ENCODE measurements at places on chromosomes 5 and 9.

DNA sequence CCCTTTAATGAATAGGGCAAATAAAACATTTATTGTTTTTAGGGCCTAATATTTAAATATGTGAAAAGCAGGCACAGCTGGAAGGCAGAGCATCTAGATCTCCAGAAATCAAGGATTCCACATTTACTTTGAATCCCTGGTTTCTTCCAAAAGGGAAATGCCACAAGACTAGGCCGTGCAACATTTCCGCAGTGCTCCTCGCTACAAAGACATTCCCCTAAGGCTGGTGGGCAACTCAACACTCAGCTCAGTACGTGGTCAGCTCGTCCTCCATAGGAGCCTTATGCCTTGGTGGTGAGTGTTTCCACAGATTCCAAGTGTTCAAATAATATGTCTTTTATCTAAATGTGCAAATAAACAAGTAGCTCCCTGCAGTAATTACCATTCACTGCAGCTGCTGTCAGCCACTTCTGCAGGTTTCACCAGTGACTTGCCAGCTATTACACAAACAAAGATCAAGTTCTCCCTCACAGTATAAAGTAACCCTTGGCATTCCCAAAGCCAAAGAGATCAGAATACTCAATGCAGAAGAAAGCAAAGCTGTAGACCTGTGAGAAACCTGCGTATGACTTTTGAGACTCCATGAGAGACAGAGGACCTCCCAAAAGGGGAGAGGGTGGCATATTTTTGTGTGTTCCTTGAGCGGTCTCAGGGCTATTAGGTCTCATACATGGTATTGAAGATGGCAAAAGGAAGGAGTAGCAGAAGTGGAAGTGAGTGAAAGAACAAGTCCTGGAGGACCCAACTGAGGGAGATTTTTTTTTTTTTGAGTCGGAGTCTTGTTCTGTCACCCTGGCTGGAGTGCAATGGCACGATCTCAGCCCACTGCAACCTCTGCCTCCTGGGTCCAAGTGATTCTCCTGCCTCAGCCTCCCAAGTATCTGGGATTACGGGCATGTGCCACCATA is 38.0 kb upstream of the TENT2 start:
- DNase-seq, result no peak

- DNase-seq, result no peak
Measured at GRCh38 chr5:174202996-174203395, 157.5 kb downstream of the NSG2 start.

GRCh38 chr9:75639971-75640610 is 250.4 kb upstream of the PCSK5 start:
- DNase-seq, result no peak

GRCh38 chr5:103472265-103472664 is 90.3 kb downstream of the NUDT12 start:
- DNase-seq, result no peak

DNA sequence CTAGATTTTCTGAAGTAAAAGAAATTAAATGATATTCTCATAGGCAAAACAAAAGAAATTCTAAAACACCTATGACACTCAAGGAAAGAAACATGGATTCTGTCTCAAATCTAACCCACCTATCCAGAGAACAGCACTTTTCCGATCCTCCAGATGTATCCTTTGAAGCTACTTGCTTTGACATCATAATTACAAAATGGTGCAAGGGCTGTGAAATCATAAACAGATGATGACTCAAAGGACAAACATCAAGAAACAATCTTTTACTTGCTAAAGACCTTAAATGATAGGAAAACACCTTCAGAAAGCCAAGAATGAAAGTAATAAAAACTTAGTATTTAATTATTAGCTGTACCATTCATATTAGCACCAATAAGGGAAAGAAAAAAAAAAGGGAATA is 202.6 kb downstream of the DENND1A start:
- DNase-seq, result no peak

DNA sequence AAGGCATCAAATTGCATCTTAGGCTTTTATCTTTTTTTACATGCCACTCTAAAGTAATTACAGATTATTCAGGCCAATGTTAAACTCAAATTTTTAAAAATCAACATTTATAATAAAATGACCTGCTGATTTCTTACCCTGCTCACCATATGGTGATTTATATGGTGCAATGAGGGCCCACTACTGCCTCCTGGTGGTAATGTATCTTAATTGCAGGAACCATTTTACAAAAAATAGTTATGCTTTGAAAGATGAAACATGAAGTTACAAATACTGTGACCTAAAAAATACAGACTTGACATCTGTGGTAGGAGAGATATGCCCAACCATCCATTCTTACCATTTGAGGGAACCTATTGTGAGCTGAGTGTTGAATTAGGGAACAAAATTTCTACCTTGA is 292.6 kb upstream of the TAS2R1 start:
- no peak for DNase-seq

DNA sequence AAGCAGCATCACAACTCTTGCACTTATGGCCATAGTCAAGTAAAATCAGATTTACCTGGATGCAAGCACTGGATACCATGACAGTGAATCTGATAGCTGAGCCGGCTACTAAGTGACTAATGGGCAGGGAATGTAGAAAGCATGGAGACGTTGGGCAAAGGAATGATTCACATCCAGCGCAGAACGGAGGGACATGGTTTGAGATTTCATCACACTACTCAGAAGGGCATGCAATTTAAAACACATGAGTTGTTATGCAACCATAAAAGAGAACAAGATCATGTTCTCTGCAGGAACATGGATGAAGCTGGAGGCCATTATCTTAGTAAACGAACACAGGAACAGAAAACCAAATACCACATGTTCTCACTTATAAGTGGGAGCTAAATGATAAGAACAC is 169.1 kb upstream of the PIK3R1 start:
- peak; percentile 98 for DNase-seq

- no peak for DNase-seq
Measured at GRCh38 chr9:99012957-99013512, 69.3 kb downstream of the COL15A1 start.

DNA sequence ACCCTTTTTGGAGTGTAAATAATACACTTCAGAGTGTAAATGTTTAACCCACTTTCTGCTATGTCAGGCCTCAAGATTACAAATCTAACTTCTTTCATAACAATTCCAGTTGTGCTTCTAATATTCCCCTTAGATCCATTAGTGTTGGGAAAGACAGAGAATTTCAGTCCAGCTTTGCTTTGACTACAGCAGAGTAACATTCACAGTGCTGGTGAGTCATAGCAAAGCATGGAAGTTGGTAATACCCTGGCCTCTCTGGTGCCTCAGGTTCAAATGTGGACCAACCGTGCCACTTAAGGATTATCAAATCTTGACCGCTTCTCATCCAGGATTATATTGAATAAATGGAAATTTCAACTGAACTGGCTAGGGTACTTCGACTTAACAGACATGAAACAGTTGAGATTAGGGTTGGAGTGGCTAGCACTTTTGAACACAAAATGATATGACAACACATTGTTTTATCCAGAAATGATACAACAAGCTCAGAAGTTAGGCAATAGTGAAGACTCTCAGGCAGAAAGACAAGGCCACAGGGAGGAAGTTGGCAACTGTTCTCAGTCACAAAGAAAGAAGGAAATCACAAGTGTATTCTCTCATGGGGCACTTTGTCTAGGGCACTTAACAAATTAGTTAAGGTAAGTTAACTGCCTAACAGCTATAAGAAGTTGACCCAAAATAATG is 24.4 kb upstream of the RASA1 start:
- peak; percentile 77 for DNase-seq

DNA sequence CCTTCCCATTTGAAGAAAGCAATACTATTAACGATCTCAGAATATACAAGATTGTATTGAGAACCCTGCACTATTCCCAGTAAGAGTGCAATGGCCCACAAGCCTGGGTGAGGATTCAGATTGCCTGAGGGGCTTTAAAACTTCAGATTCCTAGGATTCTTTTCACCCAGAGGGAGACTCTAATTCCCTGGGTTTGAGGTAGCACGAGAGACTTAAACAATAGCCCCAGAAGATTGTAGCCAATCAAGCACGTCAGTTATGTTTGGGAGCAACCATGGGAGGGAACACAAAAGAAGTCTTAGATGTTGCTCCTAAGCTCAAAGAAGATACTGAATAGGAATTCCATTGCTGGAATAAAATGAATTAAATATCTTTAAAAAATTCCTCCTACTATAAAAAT is 17.9 kb downstream of the MRPS27 start:
- no peak for DNase-seq

- DNase-seq, result no peak
Measured at GRCh38 chr5:2096887-2097505, 214.3 kb upstream of the IRX4 start.

GRCh38 chr9:130983359-130983670 is 25.7 kb upstream of the LAMC3 start:
- no peak for DNase-seq

DNA sequence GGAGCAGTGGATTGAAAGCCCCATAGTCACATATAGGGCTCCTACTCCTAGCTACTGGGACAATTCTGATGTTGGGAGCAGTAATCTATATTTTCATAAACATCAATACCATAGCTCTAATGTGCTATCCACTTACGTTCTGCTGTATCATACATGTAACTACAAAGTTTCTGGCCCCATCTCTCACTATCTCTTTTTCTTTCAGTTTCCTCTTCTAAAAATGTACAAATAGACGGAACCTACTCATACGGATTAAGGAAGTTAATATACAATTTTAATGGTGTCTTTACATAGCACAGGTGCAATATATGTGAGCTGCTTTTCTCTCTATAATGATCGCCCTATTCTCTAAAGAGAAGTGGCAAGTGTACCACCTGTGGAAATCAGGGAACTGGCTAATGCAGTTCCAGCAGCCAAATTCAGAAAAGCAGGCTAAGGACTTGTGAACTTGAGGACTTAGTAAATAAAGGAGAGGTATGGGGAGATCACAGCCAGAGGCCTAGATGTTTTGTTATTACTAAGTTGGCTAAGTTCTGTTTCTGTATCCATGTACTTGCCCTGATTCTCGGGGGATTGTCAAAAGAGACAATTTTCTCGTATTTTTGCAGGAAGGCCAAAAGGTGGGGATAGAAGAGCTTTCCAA is 1021.9 kb downstream of the CDH12 start:
- no peak for DNase-seq

DNA sequence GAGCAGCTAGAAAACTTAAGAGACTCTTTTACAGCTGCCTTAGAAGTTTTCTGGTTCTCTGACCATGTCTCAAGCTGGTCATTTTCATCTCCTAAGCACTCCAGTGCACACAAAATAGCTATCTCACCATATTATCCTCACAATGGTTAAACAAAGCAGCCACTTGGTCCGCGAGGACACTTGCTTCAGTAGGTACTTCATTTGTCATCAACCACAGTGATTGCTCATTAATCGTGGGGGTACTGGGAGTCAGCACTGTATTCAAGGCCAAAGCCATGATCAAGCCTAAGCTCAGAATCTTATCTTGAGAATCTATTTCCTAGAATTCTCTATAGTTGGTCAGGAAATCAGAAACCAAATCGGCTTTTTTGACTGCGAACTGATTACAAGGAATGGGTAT is 2.9 kb downstream of the ARL14EPL start:
- no peak for DNase-seq

DNA sequence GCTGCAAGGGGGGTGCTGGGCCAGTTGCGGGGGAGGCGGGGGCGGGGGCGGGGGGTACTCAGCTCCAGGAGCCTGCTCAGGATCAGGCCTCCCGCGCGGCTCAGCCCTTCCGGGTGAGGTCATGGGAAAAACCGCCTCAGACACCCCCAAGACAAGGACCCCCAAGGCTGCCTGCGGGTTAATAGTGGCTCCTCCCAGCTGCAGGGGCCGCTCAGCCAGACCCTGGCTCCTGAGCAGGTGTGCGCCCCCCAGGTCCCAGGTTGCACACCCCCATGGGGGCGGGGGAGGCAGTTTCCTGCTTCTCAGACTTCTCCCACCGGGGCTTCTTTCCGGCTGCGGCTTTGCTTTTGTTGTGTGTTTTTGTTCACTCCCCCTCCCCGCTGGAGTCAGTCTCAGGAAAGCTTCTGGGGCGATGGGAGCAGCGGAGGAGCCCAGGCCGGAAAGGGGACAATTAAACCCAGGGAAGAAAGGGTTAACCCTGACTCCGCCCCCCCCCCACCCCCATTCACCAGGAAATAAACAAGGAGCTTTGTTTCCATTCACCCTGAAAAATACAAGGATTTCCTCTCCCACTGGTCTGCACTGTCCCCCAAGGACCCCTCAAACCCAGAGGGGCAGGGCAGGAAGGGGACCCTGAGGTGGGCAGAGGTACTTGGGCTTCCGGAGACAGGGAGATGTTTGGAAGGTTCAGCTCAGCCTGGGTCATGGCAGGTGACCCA is 42.3 kb upstream of the NOTCH1 start:
- DNase-seq, result no peak

DNA sequence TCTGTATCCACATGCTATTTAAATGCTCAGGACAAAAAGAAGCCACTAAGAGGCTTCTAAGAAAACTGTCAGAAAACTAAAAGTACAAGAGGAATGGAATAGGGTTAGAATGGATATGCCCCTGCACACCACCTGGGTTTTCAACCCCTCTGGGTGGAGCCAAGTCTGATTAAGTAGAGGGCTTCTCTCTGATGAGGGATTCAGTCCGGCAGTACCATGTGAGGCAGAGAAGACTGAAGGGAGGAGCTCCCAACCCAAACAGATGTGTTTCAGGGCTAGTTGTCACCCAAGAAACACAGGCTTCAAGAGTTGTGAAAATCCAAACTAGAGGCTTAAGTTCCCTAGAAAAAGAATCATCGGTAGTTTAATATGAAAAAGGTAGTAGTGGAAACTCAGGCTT is 12.5 kb downstream of the NREP start:
- DNase-seq, result no peak

- DNase-seq, result no peak
Measured at GRCh38 chr5:1945606-1946005, 62.9 kb upstream of the IRX4 start.

DNA sequence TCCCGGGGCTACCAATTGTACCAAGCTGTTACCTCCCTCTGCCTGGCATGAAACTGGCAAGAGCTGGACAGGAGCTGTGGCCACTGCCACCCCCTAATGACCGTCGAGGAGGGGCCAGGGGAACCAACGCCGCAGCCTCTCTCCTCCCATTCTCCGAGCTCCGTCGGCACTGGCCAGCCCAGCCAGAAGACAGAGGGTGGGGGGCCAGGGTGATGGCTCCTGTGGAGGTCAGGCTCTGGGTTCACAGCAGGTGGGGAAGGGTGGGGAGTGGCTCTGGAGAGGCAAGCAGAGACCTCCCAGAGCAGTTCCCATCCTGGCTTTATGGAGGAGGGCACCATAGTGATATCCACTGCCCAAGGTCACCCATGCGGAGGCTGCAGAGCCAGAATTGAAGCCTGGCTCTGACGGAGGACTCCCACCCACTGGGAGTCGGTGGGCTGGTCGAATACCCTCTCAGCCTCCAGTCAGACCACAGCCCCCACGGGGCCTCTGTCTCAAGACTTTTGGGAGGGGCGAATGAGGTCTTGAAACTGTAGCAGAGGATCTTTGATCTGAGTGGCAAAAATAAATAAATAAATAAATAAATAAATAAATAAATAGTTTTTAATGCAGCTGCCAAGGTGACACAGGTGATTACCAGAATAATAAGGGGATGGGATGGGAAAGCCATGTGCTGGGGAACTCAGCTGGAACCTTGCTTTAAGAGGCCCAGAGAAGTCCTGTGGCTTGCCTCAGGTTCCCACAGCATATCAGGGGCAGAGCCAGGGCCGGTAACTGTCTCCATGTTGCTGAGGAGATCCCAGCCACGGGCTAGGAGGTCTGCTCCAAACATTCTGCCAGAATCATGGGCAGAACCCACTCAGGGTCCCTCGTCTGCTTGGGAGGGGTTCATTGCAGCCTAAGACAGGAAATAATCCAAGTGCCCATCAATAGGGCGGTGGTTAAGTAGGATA is 42.5 kb upstream of the NEURL1B start:
- no peak for DNase-seq

All from NCI-H226 (cell line).